Heart left ventricle (tissue), 16 donors: ENCODE measurements at places on chromosomes 5 and 9.

- H3K27me3 ChIP-seq = no peaks in the 10 kb centered on the region
- no peak overlapping the region for H3K4me3 ChIP-seq
- no peaks in the 10 kb centered on the region for H3K36me3 ChIP-seq
- DNase-seq = no peak
These were observed 40.5 kb upstream of the TRIO start for GRCh38 chr5:14102666-14103065.

DNA sequence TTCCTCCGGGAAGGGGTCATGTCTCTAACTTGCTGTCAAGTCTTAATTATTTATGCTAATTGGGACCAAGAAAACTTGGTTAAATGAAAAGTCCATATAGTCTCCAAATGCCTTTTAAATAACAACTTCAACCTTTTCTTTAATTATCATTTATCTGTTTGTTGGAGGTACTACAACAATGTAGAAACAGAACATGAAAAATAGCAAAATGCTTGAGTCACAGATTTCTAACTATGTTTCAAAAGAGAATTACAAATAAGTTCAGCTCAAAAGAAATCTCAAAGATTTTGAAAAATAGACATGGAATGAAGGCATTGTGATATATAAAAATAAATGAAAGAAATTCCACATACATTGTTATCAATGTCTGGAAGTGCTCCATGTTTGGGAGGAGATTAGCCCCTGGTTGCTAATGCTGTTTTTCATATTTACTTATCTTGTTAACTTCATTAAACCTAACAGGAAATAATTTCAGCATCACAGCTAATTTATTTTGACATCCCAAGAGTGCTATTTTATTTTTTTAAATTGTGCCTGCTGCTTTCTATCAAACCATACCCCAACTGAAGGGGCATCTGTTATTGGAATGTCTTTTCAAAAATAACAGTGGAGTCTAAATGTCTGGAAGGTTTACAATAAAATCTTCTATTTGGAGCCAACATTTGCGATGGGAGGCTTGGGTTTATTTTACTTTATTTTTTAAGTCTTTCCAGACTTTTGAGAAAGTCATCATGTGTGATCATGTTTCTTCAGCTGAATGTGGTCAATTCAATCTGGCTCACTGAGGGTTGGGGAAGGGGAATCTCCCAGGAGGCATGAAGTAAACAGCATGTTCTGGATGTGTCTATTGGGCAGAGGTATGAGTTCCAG lies 53.1 kb upstream of the ANKRD55 start:
- H3K4me1 ChIP-seq = peaks cover 26% of the 10 kb centered on the region
- H3K4me3 ChIP-seq = no peak overlapping the region
- H3K27ac ChIP-seq = no peak overlapping the region
- H3K27me3 ChIP-seq = no peaks in the 10 kb centered on the region
- no peak for DNase-seq

- H3K4me3 ChIP-seq = no peak overlapping the region
- no peaks in the 10 kb centered on the region for H3K36me3 ChIP-seq
- H3K27ac ChIP-seq = no peak overlapping the region
- no peaks in the 10 kb centered on the region for H3K4me1 ChIP-seq
- no peak for DNase-seq
These were observed 45.6 kb downstream of the APTX start for GRCh38 chr9:32955655-32956478.

- H3K4me1 ChIP-seq = no peaks in the 10 kb centered on the region
- H3K27me3 ChIP-seq = no peaks in the 10 kb centered on the region
- no peak for DNase-seq
- no peak overlapping the region for H3K4me3 ChIP-seq
- no peaks in the 10 kb centered on the region for H3K36me3 ChIP-seq
- H3K27ac ChIP-seq = no peak overlapping the region
These were observed 320.2 kb upstream of the NREP start for GRCh38 chr5:112077180-112077579.

DNA sequence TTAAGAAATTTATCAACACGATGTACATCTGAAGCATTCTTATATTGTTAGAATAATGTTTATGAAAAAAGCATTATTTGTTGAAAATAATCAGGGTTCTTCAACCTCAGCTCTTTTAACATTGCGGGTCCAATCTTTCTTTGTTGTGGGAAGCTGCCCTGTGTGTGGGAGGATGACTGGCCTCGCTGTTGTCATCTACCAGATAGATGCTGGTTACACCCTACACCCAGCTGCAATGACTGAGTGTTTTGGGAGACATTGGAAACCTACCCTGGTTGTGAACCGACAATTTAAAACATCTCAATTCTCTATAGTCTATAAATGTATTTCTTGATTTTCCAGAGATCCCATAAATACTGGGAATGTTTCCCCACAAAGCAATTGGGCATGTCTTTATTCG lies 794.2 kb upstream of the CDH10 start:
- no peak overlapping the region for H3K4me3 ChIP-seq
- H3K27ac ChIP-seq = no peak overlapping the region
- H3K4me1 ChIP-seq = no peaks in the 10 kb centered on the region
- DNase-seq = no peak
- no peaks in the 10 kb centered on the region for H3K27me3 ChIP-seq

DNA sequence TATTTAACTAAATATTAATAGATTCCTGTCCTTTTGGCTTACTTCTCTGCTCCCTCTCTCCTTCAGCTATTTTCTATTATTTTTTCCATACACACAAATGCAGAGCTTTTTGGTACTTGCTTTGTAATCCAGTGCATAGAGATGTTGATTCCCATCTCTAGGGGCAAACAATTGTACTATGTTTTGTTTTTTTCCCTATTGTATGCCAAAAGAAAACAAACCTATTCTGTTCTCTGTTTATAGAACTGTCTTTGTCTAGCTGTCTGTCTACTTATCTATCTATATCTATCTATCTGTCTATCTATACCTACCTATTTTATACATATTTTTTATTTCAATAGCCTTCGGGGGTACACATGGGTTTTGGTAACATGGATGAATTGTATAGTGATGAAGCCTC lies 121.6 kb upstream of the LIFR start:
- H3K36me3 ChIP-seq = no peaks in the 10 kb centered on the region
- no peak overlapping the region for H3K27ac ChIP-seq
- no peaks in the 10 kb centered on the region for H3K27me3 ChIP-seq
- H3K4me1 ChIP-seq = no peaks in the 10 kb centered on the region
- DNase-seq = no peak

DNA sequence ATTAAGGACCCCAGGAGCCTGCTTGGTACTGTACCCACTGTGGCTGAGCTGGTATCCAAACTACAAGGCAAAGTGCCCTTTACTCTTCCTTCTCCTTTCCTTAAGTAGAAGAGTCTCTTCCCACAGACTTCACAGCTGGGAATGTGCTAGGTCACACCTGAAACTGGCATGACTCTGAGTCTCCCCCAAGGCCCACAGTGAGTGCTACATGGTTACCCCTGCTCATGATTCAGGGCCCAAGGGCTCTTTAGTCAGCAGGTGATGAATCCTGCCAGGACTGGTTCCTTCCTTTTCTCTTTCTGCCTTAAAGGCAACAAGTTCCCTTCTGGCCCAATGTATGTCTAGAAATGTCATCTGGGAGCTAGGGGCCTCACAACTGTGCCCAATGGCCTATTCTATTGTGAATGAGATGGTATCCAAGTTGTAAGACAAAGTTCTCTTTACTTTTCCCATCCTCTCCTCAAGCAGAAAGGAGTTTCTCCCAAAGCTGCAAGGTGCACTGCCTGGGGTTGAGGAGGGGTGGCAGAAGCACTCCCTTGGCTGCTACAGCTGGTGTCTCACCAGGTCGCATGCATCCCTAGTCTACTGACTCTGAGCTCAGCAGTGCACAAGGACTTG lies 134.4 kb downstream of the TMEM38B start:
- H3K27me3 ChIP-seq = no peaks in the 10 kb centered on the region
- H3K27ac ChIP-seq = no peak overlapping the region
- H3K4me3 ChIP-seq = no peak overlapping the region
- H3K36me3 ChIP-seq = no peaks in the 10 kb centered on the region

DNA sequence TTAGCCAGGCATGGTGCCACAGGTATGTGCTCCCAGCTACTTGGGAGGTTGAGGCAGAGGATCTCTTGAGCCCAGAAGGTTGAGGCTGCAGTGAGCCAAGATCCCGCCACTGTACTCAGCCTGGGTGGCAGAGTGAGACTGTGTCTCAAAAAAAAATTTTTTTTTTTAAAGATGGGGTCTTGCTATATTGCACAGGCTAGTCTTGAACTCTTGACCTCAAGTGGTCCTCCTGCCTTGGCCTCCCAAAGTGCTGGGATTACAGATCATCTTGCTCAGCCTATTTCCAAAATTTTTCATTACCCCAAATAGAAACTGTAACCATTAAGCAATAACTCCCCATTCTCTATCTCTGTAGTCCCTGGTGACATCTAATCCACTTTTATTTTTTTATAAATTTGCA lies 4.4 kb upstream of the TBC1D13 start:
- no peak overlapping the region for H3K27ac ChIP-seq
- no peak for DNase-seq
- H3K4me3 ChIP-seq = no peak overlapping the region
- no peaks in the 10 kb centered on the region for H3K27me3 ChIP-seq
- H3K4me1 ChIP-seq = no peaks in the 10 kb centered on the region
- H3K36me3 ChIP-seq = no peaks in the 10 kb centered on the region

DNA sequence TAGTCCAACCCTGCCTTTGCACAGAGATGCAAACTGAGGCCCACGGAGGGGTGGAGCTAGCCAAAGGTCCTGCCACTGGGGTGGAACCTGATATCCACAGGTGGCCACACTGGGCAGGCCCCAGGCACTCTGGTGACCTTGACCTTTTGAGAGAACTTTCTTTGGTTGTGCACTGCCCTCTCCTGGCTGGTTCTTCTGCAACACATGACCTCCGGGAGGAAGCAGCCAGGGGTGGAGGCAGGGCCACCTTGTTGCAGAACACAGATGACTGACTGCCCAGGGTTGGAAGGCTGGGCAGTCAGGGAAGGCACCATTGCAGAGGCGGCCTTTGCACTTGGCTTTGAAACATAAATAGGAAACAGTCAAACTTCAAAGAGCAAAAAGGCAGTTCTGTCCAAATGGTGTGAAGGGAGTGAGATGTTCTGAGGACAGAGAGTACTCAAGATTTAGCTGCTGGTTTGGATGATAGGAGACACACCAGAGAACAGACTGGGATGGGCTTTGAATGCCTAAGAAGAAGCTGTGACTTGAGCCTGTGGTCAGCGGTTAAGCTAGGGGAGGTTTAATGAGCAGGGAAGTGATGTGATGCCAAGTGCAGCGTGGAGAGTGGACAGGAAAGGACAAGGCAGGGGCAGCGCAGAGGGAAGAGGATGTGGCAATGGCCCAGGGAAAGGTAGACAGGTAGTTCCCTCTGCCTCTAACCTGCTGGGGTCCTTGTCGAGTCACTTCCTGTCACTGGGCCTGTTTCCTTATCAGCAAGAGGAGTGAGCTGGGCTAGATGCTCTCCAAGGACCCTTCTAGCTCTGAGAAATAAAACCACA lies 6.8 kb upstream of the TCOF1 start:
- H3K4me1 ChIP-seq = no peaks in the 10 kb centered on the region
- H3K27me3 ChIP-seq = no peaks in the 10 kb centered on the region
- no peak overlapping the region for H3K4me3 ChIP-seq
- H3K36me3 ChIP-seq = no peaks in the 10 kb centered on the region
- peak; percentile 79 for DNase-seq

- DNase-seq = no peak
- H3K27me3 ChIP-seq = no peaks in the 10 kb centered on the region
- no peak overlapping the region for H3K27ac ChIP-seq
- H3K4me3 ChIP-seq = no peak overlapping the region
These were observed 1609.2 kb upstream of the ACO1 start for GRCh38 chr9:30775236-30775635.

GRCh38 chr5:61069150-61069549 lies 93.1 kb downstream of the SMIM15 start:
- H3K36me3 ChIP-seq = no peaks in the 10 kb centered on the region
- no peaks in the 10 kb centered on the region for H3K27me3 ChIP-seq
- DNase-seq = no peak
- H3K4me3 ChIP-seq = no peak overlapping the region
- H3K4me1 ChIP-seq = no peaks in the 10 kb centered on the region

GRCh38 chr5:134275822-134276221 lies 49.9 kb upstream of the PPP2CA start:
- H3K4me1 ChIP-seq = no peaks in the 10 kb centered on the region
- no peaks in the 10 kb centered on the region for H3K36me3 ChIP-seq
- no peak for DNase-seq
- no peaks in the 10 kb centered on the region for H3K27me3 ChIP-seq

GRCh38 chr9:7303907-7304626 lies 495.5 kb downstream of the DMAC1 start:
- no peaks in the 10 kb centered on the region for H3K4me1 ChIP-seq
- no peak for DNase-seq
- H3K36me3 ChIP-seq = no peaks in the 10 kb centered on the region
- H3K4me3 ChIP-seq = no peak overlapping the region
